ENCODE measurements at places on chromosomes 5 and 9.

DNA sequence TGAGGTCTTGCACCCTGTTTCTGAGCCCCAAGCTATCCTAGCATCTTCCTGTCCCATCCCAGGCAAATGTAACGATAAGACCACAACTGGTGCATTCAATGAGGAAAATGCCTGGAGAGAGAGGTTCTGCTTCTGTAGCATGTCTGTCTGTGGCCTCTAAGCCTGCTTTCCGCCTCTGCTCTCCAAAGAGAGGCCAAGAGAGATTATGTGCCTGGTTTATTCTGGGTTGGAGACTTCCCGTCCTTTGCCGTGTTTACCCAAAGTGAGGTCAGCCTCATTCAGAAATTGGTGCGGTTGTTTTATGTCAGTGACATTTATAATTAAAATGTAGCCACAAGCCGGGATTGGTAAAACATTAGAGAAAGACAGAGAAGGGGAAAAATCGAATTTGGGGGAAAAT, 77.8 kb downstream of the FGF1 start:
- DNase-seq, result no peak

GRCh38 chr9:81264516-81264915, 424.8 kb downstream of the TLE1 start:
- no peak for DNase-seq

GRCh38 chr5:119031905-119032304, 39.0 kb upstream of the DMXL1 start:
- no peak for DNase-seq

GRCh38 chr5:14063138-14063537, 80.0 kb upstream of the TRIO start:
- DNase-seq, result no peak

- no peak for DNase-seq
These were observed 4.0 kb downstream of the ANKRD55 start for GRCh38 chr5:56229111-56229510.

GRCh38 chr9:106321394-106322180, 541.4 kb upstream of the ZNF462 start:
- DNase-seq, result no peak

DNA sequence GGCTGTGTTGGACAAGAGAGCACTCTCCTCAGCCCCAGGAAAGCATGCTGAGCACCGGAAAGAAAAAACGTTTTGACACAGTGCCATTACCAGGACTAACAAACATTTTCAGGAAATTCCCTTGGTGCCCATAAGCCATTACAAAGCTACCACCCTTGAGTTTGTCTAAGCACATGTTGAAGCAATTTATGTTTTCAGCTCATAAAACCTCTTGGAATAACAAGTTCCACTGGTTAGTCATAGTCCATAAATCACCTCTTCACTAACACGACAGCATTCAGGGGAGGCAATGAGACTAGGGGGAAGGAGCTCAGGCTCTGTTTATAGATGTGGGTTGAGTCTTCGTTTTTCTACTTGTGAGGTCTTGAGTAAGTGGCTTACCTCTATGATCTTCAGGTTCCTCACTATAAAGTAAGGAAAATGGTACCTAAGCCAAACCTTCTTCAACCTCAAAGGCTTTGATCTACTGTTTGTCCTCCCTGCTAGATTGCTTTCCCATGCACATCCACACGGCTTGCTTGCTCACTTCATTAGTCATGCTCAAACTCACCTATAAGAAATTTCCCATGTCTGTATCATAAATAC, 65.4 kb downstream of the DRD1 start:
- DNase-seq, result no peak

- DNase-seq, result no peak
These were observed 15.0 kb upstream of the HSPB3 start for GRCh38 chr5:54440456-54440893.

DNA sequence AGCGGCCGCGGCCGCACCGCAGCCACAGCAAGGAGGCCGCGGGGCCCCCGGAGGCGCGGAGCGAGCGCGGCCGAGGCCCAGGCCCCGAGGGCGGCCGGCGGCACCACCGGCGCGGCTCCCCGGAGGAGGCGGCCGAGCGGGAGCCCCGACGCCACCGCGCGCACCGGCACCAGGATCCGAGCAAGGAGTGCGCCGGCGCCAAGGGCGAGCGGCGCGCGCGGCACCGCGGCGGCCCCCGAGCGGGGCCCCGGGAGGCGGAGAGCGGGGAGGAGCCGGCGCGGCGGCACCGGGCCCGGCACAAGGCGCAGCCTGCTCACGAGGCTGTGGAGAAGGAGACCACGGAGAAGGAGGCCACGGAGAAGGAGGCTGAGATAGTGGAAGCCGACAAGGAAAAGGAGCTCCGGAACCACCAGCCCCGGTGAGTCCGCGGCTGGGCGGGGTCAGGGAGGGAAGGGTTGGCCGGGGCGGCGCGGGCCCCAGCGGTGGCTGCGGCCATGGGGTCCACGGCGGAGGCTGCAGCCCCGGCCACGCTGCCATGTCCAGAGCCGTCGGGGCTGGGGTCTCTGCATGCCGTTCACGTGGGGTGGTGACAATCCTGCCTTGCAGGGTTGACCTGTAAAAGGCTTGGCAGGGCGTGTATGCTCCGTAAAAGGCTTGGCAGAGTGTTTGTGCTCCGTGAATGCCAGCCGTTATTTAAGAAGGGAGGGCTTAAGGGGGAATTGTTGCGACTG, 146.0 kb downstream of the CACNA1B start:
- DNase-seq, result no peak

GRCh38 chr9:114156657-114157421, 1.5 kb downstream of the COL27A1 start:
- DNase-seq, result no peak

- no peak for DNase-seq
These were observed 723 bp upstream of the LCN15 start for GRCh38 chr9:136765041-136765440.

DNA sequence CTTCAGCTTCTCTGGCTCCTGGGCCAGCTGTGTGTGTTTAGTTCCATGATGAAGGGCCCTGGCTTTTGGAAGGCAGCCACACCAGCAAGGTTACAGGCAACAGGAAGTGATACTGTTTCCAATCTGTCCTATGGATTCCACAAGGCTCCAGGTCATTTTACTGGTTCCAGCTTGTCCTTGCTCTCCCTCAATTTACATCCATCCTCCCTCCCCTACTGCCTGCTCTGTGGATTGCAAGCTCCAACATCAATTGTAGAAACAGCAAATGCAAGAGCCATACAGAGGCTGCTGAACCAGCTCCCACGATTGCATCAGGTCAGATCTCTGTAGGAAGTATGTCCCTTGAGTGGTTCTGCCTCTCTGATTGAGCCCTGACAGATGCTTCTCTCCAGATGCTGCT, 409.8 kb downstream of the NTRK2 start:
- no peak for DNase-seq

DNA sequence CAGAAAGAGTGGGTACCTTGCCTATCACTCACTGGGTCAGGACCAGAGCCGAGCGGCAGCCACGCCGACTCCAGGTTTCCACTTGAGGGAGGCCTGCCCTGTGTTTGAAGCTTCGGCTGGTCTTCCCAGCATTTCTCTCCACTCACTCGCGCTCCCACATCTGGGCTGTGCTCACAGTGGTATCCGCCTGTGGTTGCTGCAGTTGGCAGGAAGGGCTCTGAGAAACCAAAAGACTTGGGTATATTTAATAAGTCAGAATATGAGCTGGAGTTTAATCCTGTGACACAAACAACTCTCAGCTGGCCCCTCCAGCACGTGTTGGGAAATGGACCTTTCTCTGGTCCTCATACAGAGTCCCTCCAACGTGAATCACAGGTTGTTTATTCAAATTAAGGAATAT, 70.9 kb downstream of the SPRY4 start:
- DNase-seq, result no peak

GRCh38 chr5:165201369-165201768, 1696.0 kb downstream of the MAT2B start:
- DNase-seq, result no peak

DNA sequence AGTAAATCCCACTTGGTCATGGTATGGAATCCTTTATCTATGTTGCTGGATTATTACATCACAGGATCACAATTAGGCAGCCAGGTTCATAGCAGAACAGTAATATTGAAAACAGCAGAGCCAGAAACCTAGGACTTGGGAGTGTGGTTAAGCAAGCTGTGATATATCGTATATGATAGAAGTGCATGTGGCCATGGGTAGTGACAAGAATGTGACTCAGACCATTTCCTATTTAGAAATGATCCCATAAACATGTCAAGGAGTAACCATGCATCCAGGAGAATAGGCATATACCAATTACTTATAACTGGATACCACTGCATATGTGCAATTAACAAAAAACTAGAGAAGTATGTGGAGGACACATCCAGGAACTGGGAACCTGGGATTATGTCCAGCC, 31.2 kb downstream of the AMBP start:
- DNase-seq, result no peak

- no peak for DNase-seq
These were observed 15.7 kb downstream of the FBN2 start for GRCh38 chr5:128522336-128522735.

- no peak for DNase-seq
These were observed 98.0 kb upstream of the ZNF608 start for GRCh38 chr5:124844371-124844920.

GRCh38 chr5:57069115-57069835, 104.6 kb upstream of the GPBP1 start:
- no peak for DNase-seq

- DNase-seq, result no peak
These were observed 1.0 kb upstream of the SAP30L start for GRCh38 chr5:154444556-154445421.

DNA sequence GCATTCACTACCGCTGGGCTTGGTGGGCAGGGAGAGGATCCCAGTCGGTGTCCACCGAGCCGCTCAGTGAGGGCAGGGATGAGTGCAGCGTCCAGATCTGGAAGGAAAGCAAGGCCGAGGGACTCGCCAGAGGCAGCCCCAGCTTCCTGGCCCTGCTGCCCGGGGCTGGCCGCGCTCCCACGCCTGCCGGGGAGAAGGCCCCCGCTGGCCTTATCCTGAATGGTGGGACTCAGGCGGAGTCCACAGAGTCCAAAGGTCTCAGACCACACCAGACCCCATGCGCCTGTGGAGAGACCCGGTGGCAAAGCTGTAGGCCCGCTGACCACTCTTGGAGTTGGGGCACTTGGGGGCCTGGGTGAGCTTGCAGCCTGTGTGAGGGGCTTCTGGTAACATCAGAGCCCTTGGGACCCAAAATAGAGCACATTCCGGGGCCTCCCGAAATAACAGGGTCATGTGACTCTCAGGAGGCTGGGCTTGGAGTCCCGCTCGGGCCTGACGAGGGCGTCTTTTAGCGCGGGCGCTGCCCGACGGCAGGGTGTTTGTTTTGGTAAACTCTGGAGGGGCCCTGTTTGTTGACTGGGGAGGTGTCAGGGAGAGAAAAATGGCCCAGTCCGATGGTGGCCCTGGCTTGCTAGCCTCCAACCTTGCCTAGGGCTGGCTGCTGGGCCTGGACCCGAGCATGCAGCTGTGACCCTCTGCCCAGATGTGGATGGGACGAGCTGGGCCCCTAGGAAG, 2.8 kb downstream of the RXRA start:
- DNase-seq, result no peak

GRCh38 chr9:121838746-121839669, 187.6 kb downstream of the DAB2IP start:
- DNase-seq, result no peak

DNA sequence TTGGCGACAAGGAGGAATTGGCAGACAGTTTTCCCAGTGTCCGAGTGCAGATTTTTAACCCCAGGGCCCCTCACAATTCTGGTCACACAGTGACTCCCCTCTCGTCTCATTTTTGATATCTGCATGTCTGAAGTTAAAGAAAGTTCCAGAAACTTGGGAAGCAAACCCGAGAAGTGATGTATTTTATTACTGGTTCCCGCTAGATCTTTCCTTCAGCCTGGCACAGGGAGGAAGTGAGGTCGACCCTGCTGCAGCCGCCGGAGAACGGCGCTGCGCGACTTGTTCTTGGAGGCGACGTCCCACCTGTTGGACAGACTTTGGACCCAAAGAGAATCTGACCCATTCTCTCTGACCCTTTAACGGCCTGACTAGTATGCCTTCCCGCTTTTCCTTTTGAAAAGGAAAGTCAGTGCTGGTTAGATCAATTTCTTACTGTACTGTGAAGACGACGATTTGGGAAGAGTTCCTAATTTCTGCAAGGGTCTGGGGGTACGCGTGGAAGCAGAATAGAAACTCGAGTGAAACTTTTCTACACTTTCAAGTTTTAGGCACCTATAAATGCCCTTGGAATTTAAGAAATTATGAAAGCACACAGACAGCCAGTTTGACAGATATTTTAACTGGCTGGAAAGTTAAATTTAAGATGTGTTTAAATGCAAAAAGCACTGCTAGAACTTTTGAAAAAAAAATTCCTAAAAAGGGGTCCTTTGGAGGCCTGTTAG, 744 bp downstream of the OTULIN start:
- DNase-seq, result peak; percentile 21

- DNase-seq, result no peak
These were observed 125.9 kb downstream of the TRPM3 start for GRCh38 chr9:70995511-70995910.

DNA sequence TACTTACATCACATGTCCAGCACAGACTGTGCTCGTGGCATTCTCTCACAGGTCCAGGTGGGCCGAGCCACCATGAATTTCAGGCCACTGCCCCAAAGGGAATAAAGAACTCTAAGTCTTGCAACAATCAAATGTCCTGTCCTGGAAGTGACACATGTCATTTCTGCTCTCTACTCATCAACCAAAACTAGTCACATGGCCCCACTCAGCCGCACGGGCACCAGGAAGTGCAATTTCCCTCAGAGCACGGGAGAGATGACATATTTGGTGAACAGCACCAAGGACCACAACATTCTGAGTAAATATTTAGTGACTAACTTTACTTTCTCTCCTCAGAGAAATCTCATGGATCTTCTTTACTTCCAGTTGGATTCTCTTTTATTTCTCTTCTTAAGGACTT, 131.1 kb upstream of the TUT7 start:
- no peak for DNase-seq

DNA sequence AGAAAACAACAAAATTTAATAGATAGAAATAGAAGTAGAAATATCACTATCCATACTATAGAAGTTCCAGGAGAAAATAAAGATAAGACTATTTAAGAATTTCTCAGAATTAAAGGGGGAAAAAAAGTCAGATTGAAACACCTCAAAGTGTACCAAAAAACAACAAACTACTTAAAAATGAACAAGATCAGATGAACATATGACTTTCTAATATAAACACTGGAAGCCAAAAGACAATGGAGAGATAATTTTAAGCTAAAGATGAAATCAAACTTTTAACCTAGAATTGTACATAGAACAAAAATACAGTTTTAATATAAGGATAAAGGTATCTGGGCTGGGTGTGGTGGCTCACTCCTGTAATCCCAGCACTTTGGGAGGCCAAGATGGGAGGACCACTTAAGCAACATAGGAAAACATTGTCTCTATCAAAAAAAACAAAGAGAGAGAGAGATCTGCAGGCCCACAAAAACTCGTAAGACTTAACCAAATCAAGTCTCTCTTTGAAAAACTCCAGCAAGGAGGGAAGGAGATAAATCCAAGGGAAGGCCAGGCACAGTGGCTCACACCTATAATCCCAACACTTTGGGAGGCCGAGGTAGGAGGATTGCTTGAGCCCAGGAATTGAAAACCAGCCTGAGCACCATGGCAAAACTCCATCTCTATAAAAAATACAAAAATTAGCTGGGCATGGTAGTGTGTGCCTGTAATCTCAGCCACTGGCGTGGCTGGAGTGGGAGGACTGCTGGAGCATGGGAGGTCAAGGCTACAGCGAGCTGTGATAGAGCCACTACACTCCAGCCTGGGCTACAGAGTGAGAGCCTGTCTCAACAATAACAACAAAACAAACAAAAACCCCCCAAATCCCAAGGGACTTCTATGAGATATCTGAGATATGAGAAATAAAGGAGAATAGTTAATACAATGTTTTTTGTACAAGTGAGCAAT, 32.4 kb downstream of the ABHD17B start:
- DNase-seq, result no peak

Data from T-cell (primary cell).